ENCODE measurements at places on chromosomes 11 and 22.

DNA sequence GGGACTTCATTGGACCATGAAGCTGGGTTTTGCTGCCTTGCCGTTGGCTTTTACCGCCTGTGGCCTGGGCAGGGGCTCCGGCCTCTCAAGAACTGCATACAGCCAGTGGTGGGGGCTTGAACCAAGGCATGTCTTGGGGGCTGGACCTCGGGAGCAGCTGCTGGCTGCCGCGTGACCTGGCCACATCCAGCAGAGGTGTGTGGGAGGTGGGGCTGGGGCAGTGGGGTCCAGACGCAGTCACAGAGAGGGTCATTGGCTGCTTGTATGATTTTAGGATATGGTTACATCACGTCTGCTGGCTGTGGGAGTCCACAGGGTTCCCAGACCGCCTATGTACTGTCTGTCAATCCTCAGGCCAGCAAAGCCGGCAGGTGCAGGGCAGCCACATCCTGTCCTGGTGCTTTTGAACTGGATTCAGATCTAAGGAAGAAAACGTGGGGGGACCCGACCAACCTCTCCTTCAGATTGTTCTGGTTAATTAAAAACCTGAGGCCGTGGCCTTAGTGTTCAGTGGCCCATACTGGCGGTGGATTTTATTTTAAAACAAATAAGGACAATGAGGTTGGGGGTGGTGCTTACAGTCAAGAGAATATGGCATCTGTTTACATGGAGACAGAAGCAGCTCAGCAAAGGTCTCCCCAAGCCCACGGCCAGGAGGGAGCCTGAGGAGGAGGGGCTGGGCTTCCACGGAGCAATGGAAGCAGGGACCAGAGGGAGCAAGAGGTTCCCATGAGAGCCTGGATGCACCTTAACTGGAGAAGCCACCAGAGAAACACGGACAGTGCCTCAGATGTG, 426.0 kb downstream of the TBC1D22A start:
- DNase-seq, result no peak

DNA sequence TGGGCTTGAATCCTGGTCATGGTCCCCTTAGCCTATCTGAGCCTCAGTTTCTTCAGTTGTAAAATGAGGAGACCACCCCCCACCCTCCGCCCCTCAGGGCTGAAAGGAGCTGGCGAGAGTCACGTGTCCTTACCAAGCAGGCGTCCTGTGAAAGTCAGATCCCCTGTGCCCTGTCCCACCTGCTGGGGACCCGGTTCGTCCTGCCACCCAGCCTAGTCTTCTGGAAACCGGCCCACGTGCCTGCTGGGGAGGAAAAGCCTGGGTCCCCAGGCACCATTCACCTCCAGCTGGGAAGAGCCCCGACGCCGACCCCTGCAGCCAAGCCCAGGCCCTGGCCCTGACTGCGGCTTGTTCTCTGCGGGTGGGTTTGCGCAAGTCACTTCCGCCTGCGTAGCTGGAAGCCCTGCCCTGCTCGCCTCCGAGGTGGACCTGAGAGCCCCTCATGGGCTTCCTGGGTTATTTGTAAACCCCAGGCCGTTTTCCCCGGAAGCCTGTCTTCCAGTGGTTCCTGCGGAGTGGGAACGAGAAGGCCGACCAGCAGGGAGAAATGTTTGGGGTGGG, 679 bp upstream of the SSH3 start:
- peak; percentile 21 for DNase-seq

DNA sequence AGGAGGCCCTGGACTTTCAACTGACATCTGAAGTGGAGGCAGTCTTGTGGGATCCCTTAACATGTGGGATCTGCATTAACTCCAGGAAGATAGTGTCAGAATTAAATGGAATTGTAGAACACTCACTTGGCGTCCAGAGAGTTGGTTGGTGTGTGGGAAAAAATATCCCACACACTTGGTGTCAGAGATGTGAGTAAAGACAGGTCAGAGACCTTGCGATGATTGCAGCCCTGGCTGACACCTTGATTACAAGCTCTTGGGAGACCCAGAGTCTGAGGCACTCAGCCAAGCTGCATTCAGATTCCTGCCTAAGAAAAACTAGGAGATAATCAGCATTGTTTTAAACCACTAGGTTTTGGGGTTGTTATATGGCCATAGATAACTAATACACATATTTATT, 7.2 kb upstream of the TPCN2 start:
- DNase-seq, result no peak

DNA sequence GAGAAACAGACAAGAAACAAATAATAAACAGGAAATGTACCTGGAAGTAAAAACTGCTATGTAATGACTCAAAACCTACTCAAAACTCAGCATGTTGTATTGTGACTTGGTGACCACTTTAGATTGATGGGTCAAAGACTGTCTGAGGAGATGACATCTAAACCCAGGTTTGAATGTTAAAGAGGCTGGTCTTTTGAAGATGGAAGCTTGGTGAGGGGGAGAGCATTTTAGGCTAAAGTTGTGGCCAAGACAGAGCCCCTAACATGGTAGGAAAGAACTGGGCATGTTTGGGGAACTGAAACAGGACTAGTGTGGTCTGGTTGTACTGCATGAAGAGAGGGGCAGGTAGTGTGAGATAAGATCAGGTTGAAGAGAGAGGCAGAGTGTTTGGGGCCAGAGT, 85.3 kb upstream of the MYO18B start:
- DNase-seq, result no peak

DNA sequence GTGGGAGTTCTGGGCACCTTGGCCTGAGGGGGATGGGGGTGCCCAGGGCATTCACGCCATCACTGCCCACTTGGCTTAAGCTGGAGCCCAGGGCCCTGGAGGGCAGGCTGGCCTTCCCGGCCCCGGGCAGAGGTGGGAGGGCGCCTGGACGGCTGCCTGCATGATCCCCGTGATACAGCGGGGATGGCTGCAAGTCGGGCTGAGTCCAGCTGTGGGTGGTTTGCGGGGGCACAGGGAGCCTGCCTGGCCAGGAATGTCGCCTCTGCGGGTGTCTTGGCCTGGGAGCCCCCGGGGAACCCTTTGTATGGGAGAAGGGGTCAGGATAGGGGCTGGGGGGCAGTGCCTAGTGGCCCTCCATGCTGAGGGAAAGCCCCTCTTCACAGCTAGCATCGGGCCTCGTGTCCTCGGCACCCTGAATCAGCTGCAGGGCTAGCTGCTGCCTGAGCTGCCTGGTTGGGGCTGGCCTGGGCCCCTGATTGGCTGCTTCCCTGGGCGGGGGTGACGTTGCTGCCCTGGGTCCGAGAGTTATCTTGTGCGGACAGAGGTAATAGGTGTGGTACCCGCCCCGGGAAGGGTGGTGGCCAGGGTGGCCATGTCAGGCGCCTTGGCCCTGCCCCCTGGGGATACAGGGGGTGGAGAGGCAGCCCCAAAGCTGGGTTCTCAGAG, 8.3 kb downstream of the BRSK2 start:
- DNase-seq, result no peak

DNA sequence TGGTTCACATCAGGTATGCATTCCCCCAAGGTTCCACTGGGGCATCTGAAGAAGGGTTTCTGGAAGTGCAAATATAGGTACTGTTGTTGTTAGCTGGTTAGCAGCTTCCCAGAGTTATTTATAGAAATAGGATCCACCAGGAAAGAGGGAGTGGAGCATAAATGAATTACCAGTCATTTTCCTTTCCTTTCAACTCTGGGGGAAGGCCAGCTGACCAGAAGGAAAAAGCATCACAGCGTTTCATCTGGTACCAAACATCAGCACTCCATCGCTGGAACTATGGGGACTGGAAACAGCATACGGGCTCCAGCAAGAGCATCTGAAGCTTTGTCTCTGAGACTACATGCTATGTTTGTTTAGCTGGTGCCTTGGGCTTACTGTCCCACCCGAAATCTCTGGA, 378.2 kb upstream of the NARS2 start:
- no peak for DNase-seq

DNA sequence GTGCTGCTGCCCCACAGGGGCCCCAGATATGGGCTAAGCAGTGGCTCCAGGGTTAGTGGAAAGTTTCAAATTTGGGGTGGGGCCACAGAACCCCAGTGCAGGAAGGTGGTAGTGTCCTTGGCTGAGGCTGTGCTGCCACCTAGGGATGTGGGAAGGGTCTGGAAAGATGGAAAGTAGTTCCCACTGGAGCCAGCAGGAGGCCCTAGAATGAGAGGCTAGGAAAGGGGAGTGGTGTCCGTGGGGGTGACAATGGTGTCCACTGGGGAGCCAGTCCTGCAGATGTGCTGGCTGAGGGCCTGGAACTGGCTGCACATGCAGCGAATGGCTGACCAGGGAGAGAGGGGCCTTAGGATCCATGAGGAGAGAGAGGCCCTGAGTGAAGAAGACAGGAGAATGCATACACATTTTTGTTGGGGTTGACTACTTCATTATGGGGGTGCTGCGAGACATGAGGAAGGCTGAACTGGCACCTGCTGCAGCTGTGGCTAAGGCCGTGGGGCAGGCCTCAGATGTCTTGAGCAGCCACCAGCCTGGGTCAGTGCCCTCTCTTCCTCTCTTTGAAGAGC, 21.1 kb downstream of the RFPL3 start:
- peak; percentile 41 for DNase-seq

DNA sequence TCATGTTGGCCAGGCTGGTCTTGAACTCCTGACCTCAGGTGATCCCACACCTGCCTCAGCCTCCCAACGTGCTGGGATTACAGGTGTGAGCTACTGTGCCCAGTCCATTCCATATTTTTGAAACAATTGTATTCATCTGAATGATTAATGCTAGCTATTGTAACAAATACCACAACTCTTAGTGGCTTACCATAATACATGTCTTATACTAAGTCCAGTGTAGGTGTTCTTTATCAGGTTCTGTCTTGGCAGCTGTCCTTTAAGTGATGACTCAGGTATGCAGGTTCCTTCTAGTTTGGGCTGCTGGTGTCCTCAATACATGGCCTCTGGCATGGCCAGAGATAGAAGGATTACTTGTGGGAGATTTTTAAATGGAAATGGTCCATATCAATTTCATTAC, 39.0 kb downstream of the UVRAG start:
- DNase-seq, result no peak

DNA sequence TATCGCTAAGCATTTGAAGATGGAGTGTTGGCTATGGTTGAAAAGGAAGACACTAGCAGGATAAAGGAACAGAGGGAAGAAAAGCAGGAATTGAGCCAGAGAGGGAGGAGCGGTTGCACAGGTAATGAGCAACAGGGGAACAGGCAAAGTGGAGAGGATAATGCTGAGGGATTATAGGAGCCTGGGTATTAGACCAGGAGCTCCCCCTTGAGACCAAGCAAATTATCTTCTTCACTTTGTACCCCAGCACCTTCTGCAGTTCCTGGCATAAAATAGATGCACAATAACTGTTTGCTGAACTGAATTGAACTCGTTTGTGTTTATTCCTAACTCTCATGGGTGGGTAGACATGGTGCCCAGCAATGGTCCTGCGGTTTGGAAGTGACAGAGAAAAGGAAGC, 54.6 kb upstream of the OR5P2 start:
- DNase-seq, result no peak

DNA sequence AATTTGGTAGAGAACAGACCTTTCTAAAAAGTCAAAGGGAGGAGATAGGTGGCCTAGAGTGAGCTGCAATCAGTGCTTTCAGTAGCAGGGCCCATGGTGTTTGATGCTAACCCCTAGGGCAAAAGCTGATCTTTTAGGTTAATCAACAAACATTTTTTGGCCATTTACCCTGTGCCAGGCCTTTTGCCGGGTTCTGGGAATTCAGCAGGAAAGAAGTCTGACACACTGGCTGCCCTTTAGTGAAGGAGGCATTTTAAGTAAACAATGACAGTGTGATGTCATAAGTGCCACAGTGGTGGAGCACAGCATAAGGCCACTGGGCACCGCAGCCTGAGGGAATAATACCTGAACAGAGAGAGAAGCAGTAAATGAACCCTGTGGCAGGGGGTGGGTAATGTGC, 29.0 kb downstream of the C22orf31 start:
- peak; percentile 55 for DNase-seq

DNA sequence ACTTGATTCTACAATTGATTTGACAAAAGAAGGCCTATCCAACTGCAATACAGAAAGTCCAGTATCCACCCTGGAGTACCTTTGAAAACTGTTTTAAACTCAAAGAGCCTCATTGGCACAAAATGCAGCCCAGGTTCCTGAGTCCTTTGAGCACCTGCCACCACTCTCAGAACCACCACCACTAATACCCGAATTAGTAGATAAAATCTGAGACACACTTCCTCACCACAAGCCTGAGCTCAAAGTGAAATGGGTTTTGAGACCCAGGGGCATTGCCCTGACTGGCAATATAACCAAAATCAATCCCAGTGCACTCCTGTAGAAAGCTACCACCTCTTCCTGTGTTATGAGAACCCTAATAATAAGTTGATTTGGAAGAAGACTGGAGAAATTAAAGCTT, 215.7 kb downstream of the CSNK2A3 start:
- DNase-seq, result no peak

DNA sequence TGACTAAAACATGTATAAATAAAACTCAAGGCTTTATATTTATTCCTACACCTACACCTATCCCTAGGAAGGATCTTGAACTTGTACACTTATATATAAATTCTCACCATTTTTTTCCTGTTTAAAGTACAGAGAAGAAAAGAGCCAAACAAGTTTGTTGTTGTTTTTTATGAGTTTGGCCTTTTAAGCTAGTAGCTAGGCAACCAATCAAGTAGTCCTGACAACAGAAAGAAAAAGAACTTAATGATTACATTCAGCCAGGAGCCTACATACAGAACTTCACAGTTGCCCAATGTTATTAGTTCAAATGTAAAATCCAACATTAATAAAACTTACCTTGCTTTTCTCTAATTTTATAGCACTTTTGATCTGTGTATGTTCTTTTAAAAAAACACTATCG, 316.2 kb downstream of the SOX6 start:
- DNase-seq, result no peak

- no peak for DNase-seq
Measured at GRCh38 chr11:93574638-93575220, 31.5 kb upstream of the SMCO4 start.

DNA sequence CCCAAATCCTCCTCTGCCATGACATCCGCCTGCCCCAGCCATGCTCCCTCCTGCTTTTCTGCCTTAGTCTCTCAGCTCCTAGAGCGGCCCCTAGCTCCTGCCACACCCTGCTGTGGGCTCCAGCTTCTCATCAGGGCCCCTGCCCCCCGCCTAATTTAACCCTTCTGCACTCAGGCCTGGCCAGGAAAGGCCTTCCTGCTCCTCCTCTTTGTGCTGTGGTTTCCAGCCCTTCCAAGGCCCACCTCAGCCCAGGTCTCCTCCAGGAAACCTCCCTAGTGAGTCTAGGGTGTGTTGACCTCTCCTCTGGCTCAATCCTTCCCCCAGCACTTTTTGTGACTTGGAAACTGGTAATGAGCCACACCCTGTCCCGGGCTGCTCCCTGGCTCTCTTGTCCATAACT, 11.3 kb downstream of the PTPN5 start:
- no peak for DNase-seq

- DNase-seq, result no peak
Measured at GRCh38 chr11:47914743-47915142, 65.6 kb upstream of the PTPRJ start.

DNA sequence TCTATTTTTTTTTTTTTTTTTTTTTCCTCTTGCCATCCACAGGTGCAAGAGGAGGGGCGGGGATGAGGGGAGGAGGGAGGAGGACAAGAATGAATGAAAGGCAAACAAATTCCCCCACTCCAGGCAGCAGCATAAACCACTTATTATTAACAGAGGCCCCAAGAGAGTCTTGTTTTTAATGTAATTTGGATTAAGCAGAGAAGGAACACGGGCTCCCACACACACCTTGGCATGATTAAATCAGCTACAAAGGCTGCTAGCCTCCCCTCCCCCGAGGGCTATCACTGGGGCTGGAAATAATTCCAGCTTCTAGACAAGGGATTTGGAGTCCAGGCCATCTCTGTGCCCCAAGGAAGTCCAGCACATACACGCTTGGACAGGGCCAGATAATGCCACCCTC, 93.4 kb upstream of the DRD2 start:
- DNase-seq, result no peak
